CD4-positive, CD25-positive, alpha-beta regulatory T cell (primary cell): ENCODE measurements at places on chromosomes 3 and 15.

GRCh38 chr15:83970295-83970890, 265.2 kb upstream of the GOLGA6L4 start:
- DNase-seq: no peak

GRCh38 chr15:98731712-98732450, 83.5 kb downstream of the IGF1R start:
- DNase-seq: no peak

GRCh38 chr15:79430901-79431635, 1.1 kb upstream of the MINAR1 start:
- DNase-seq: no peak

DNA sequence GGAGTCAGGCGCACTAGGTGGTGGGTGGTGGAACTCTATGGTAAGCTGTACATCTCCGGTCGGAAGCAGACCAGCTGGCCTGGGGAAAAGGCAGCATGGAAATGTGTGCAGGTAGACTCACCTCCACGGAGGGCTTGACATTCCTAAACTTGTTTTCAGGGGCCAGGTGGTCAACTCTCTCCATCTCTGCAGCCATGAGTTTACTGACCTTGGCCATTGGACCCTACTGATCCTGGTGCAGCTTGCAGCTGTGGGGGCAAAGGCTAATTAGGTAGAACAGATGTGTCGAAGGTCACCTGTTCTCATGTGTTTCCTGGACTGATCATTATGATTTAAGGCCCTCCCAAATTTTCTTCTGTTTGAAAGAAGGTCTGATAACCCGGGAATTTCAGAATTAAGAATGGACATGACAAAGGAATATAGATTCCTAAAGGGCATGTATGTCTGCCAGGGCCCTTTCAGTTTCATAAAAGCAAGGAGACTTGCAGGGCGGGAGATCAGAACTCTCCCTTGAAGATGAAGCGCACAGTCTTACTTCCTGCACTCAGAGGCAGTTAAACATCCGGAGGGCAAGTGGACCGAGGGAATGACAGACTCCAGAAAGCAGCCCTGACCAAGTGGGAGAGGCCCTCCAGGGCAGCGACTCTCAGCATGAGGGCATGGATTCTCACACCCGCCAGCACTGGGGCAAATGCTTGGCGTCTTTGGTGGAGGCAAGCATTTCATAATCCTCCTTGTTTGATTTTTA, 56.1 kb upstream of the CMTM7 start:
- no peak for DNase-seq

GRCh38 chr3:126720596-126720995, 16.6 kb downstream of the CHCHD6 start:
- DNase-seq: no peak

GRCh38 chr3:23372285-23372684, 169.2 kb downstream of the UBE2E2 start:
- DNase-seq: no peak

GRCh38 chr15:68312701-68313204, 35.2 kb downstream of the FEM1B start:
- DNase-seq: no peak

- no peak for DNase-seq
Measured at GRCh38 chr3:155712008-155712407, 32.9 kb downstream of the PLCH1 start.

GRCh38 chr15:45387380-45388007, 9.2 kb upstream of the GATM start:
- DNase-seq: no peak
